Ovary (tissue), 10 donors: ENCODE measurements at places on chromosomes 4 and X. TPM values are rescaled to one million over a fixed set of nuclear protein-coding genes. Genes with fewer than 3 reads are reported as not detected.

FMR1NB gene
- not detected for polyA plus RNA-seq

SRPX gene
- 108 TPM for polyA plus RNA-seq

SLC10A6 gene
- polyA plus RNA-seq: 0.05 TPM

GRCh38 chr4:128234836-128235235 lies 52.8 kb downstream of the PGRMC2 start:
- H3K4me1 ChIP-seq: no peaks in the 10 kb centered on the region
- no peak overlapping the region for H3K4me3 ChIP-seq
- DNase-seq: no peak
- no peaks in the 10 kb centered on the region for H3K27me3 ChIP-seq
- H3K27ac ChIP-seq: no peak overlapping the region

- no peak overlapping the region for H3K27ac ChIP-seq
- H3K4me3 ChIP-seq: no peak overlapping the region
- no peaks in the 10 kb centered on the region for H3K36me3 ChIP-seq
- H3K4me1 ChIP-seq: no peaks in the 10 kb centered on the region
These were observed 74.2 kb downstream of the PRKX start for GRCh38 chrX:3639236-3639635.

- DNase-seq: no peak
- no peaks in the 10 kb centered on the region for H3K4me1 ChIP-seq
- no peaks in the 10 kb centered on the region for H3K27me3 ChIP-seq
- H3K36me3 ChIP-seq: no peaks in the 10 kb centered on the region
- H3K4me3 ChIP-seq: no peak overlapping the region
These were observed 16.5 kb upstream of the VAMP7 start for GRCh38 chrX:155864655-155865054.
